ENCODE measurements at places on chromosomes 16 and 17.

DNA sequence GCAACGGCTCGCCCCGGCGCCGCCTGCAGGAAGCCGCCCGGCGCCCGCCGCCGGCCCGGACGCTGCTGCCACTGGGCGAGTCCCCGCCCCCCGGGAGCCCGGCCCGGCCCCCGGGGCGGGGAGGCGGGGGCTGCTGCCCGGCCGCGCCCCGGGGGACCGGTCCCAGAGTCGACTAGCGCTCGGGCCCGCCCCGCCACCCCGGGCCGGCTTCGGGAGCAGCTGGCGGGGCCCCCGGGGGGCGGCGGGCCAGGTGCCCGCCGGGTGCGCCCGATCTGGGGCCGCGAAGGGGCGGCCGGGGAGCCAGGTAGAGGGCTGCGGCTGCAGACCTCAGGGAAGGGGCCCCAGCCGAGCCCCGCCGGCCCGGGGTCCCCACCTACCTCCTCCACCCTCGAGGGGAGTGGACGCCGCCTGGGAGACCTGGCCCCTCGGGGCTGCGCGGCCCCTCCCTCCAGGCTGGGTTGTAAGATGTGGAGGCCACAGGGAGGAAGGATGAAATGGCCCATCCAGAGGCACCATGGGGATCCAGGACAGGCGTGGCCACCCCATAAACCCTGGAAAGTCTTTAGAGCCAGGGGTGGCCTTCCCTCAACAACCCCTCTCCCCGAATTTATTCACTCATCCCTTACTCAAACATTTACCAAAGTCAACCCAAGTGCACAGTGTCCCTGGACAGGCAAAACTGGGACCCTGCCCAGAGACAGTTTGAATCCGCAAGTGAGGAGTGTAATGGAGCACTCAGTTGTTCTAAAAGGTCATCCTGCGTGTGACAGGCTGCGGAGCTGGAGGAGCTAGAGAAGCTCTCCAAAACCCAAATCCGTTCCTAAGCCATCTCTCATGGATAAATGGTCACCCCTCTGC, at the start of gene CDYL2:
TSS of gene CDYL2 (minus strand) at position 73 of the 858 bp plus-strand sequence. CDS start 425 bp downstream, outside the sequence.
- no peaks in the 10 kb centered on the region for H3K4me1 ChIP-seq
- H3K4me3 ChIP-seq = peak within 1 kb of the TSS; percentile 78
- H3K36me3 ChIP-seq = no peaks in the 10 kb centered on the region
- peak; percentile 61 for DNase-seq
- H3K27me3 ChIP-seq = no peaks in the 10 kb centered on the region
- H3K27ac ChIP-seq = no peak within 1 kb of the TSS

DNA sequence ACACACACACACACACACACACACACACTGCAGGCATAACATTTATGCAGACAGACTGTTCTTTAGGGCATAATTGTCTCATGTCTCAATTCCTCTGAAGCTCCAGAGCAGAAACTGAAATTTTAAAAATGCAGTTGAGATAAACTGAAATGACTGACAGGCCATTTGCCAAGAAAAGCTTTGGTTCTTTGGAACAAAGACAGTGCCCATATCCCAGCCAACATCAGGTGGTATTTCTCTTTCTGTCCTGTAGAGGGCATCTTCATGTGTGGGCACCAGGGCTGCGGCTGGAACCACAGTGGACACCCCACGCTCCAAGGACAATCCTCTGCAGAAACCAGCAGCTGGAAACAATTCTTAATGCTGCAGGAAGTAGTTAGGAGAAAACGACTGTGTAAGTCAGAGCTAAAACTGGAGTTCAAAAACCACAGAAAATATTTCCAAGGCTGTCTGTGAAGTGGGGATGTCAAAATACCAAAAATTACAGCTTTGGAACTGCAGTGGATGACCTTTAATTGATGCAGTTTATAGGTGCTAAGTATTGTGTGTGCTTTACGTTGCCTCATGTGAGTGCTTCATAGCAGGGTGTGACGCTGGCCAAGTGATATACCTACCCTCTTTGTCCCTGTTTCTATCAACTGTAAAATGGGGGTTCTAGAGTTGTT, 10.6 kb upstream of the MEFV start:
- DNase-seq = no peak
- H3K27me3 ChIP-seq = no peaks in the 10 kb centered on the region
- peaks cover 9% of the 10 kb centered on the region for H3K4me1 ChIP-seq
- H3K36me3 ChIP-seq = peaks cover 4% of the 10 kb centered on the region

DNA sequence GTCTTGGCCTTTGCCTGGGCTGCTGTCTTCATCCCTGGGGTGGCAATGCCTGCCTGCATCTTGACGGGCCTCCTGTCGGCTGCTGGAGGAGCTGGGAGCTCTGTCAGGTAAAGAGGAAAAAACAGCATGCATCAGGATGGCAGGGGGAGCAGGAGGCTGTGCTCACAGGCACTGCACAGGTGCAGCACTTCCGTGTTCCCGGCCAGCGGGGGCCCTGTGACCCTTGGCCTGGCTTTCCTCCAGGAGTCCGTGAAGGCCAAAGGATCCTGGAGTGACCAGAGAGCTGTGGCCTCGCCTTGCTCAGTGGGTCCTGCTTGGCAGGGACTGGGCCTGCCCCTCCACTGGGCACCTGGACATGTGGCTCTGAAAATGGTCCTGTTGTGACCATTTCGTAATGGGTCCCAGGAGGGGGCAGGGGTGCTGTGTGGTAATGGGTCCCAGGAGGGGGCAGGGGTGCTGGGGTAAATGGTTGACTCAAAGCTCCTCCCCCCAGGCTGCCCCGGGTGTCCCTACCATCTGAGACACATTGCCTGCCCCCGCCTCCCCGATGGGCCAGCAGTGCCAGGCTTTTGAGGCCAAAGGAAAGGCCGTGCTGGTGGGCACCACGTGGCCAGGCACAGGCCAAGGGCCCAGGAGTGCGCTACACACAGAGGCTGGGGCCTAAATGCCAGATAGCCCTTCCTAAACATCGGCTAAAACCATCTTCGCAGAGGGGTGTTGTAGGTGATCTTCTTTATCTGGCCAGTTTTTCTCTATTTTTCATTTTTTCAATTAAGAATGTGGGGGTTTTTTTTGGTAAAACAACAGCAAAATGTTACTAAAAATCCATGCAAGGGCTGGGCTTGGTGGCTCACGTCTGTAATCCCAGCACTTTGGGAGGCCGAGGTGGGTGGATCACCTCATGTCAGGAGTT, 4.0 kb upstream of the FASN start:
- H3K36me3 ChIP-seq = no peaks in the 10 kb centered on the region
- no peaks in the 10 kb centered on the region for H3K27me3 ChIP-seq
- H3K27ac ChIP-seq = peak overlapping the region; percentile 18
- H3K4me1 ChIP-seq = peaks cover 23% of the 10 kb centered on the region

DNA sequence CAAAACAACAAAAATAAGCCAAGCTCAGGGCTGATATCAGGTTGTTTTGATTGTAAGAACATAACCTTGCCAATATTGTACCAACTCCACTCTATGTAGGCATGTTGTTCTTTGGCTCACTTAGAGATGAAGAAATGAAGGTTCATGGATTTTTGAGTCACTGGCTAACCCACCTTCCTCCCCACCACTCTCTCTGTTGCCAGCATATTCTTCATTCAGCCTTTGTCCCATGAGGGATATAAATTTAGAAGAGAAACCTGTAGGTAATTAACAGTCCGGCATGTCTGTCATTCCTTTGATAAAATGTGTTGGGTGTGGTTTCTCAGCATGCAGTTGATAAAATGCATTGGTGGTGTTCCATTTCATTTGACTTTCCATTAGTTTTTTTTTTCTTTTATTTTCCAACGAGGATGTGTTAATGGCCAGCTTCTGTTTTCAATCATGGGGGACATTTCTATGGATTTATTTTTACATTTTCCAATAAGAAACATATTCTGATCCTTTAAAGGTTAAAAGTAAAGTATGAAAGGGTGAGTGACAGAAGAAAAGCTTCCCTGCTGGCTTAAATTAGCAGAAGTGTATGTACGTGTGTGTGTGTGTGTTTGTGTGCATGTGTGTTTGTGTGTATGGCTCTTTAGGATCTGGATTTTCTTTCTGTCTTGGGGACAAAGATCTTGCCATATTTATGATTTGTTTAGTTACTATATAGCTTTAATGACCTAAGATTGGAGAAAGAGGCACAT, 166.2 kb upstream of the KCNJ16 start:
- H3K27ac ChIP-seq = no peak overlapping the region
- no peak for DNase-seq
- H3K36me3 ChIP-seq = no peaks in the 10 kb centered on the region

DNA sequence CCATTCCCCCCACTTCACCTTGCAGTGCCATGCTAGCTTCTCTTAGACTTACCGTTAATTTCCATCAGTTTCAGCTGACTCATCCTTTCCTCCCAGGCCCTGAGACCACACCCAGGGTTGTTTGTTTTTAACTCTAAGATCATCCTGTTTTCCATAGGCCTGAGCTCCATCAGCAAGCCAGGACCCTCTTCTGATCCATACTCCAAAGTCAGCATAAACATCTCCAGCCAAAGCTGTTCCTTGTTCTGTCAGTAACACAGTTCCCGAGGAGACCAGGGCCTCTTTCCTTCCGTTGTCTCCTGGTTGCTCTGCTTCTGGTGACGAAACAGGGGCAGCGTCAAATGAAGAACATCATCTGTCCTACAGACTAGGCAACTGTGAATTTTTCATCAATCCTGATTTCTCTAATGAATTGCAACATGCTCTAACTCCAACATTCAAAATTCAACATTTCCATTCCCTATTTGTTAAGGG, 83.8 kb upstream of the HNF1B start:
- H3K27me3 ChIP-seq = peaks cover 6% of the 10 kb centered on the region
- DNase-seq = no peak
- no peaks in the 10 kb centered on the region for H3K4me1 ChIP-seq

GRCh38 chr17:68179236-68179925, 68.5 kb upstream of the AMZ2 start:
- no peak overlapping the region for H3K27ac ChIP-seq
- no peaks in the 10 kb centered on the region for H3K36me3 ChIP-seq
- no peaks in the 10 kb centered on the region for H3K4me1 ChIP-seq
- H3K4me3 ChIP-seq = no peak overlapping the region

DNA sequence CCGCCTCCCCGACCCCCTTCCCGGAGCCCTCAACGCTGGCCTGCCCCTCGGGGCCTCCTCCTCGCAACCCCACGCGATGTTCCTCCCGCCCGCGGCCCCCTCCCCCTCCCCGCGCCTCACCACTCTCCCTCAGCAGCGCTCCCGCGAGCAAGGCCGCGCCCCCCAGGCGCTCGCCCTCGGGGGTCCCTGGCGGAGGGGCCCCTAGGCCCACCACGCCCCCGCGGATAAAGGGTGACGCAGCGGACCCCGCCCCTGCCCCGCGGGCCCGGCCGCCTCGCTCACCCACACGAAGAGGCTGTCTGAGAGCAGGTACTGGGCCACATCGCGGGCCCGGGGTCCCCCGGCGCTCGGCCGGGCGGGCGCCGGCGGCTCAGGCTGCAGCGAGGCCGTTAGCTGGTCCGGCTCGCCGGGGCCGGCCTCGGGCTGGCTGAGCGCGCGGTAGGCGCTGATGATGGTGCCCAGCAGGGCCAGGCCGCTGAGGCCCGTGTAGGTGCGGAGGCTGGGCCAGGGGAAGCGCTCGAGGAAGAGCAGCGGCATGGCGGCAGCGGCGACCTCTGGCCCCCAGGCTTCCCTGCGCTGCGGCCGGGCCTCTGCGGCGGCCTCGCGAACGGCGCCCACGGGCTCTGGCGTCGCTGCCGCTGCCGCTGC, 430 bp downstream of the AMFR start:
- peaks cover 50% of the 10 kb centered on the region for H3K4me1 ChIP-seq
- DNase-seq = peak; percentile 39
- peak overlapping the region; percentile 77 for H3K4me3 ChIP-seq
- no peaks in the 10 kb centered on the region for H3K36me3 ChIP-seq
- H3K27me3 ChIP-seq = no peaks in the 10 kb centered on the region

DNA sequence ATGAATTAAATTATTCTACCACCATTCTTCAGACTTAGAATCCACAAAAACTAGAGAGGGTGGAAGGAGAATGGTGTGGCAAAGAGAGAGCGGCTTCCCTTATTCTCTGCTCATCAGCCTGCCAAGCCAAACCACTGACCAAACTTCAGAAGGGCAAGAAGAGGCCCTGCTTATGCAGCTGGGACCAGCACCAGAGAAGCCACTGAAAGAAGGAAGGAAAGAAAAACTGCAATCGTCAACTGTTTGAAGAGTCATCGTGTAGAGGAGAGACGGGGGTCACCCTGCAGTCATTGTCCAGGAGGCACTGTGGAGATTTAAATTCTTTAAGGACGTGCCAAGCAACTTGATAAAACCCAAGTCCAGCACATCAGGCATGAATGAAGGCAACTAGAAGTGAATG, 15.6 kb downstream of the PMP22 start:
- no peak for DNase-seq
- H3K27me3 ChIP-seq = no peaks in the 10 kb centered on the region
- peaks cover 16% of the 10 kb centered on the region for H3K4me1 ChIP-seq
- H3K27ac ChIP-seq = no peak overlapping the region
- no peak overlapping the region for H3K4me3 ChIP-seq
- H3K36me3 ChIP-seq = no peaks in the 10 kb centered on the region

GRCh38 chr16:11791144-11791828, 5.8 kb downstream of the ZC3H7A start:
- no peaks in the 10 kb centered on the region for H3K36me3 ChIP-seq
- H3K27me3 ChIP-seq = no peaks in the 10 kb centered on the region
- H3K4me1 ChIP-seq = peaks cover 27% of the 10 kb centered on the region

- H3K4me3 ChIP-seq = no peak overlapping the region
- H3K36me3 ChIP-seq = no peaks in the 10 kb centered on the region
- DNase-seq = no peak
- no peaks in the 10 kb centered on the region for H3K4me1 ChIP-seq
These were observed 439.0 kb downstream of the HS3ST3B1 start for GRCh38 chr17:14739656-14740431.

GRCh38 chr17:75096082-75096625, 8.4 kb downstream of the SLC16A5 start:
- peak overlapping the region; percentile 96 for H3K27ac ChIP-seq
- peak; percentile 88 for DNase-seq
- H3K4me1 ChIP-seq = peaks cover 43% of the 10 kb centered on the region
- no peaks in the 10 kb centered on the region for H3K27me3 ChIP-seq
- H3K4me3 ChIP-seq = no peak overlapping the region
- H3K36me3 ChIP-seq = no peaks in the 10 kb centered on the region

DNA sequence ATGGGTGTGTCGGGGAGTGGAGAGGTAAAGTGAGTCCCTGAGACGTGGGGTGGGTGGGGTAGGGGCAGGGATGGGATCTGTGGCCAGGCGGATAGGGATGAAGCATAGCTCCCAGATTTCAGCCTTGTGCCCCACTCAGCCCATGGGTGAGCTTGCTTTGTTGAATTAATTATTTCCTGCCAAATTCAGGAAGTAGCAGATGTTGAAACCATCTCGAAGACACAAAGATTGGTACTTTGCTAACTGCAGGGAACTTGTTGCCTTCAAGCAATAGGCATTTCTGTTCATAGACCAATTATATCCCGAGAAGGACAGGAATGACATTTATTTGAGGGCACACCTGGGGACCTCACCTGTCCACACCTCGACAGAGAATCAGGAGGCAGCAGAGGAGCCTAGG, 11.0 kb upstream of the C16orf74 start:
- H3K4me3 ChIP-seq = no peak overlapping the region
- H3K4me1 ChIP-seq = no peaks in the 10 kb centered on the region
- H3K27me3 ChIP-seq = peaks cover 35% of the 10 kb centered on the region
- H3K36me3 ChIP-seq = no peaks in the 10 kb centered on the region
- no peak for DNase-seq
